ENCODE measurements at places on chromosomes 7 and 10. TPM values are rescaled to one million over a fixed set of nuclear protein-coding genes. Genes with fewer than 3 reads are reported as not detected.

The GALNT17 gene
- not detected for total RNA-seq

The GOLGA7B gene
- not detected for total RNA-seq

The HOGA1 gene
- total RNA-seq = 0.32 TPM

The AKR1C3 gene
- 1.2 TPM for total RNA-seq

The MYH16 gene
- total RNA-seq = under 0.01 TPM

The TRIM50 gene
- total RNA-seq = not detected

The TMEM176B gene
- total RNA-seq = not detected

All from smooth muscle cell of the umbilical artery (primary cell).